ENCODE measurements at places on chromosomes 3 and 15.

DNA sequence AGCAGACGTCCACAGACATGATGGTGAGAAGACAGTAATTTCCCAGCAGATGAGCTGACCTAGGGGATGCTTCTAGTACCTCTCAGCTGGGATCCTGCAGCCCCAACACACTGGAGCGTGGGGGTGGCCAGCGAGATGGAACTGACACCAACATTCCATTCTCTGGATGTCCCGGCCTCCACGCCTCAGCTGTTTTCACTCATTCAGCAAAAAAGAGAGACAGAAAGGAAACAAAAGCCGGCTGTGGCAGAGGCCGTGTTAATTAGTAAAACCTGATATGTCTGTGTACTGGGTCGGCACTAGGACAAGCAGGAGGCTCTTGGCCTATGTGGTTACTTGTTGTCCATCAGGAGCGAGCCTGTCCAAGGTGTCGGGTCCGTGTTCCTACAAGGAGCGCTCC lies 82.6 kb upstream of the MYZAP start:
- DNase-seq: no peak

DNA sequence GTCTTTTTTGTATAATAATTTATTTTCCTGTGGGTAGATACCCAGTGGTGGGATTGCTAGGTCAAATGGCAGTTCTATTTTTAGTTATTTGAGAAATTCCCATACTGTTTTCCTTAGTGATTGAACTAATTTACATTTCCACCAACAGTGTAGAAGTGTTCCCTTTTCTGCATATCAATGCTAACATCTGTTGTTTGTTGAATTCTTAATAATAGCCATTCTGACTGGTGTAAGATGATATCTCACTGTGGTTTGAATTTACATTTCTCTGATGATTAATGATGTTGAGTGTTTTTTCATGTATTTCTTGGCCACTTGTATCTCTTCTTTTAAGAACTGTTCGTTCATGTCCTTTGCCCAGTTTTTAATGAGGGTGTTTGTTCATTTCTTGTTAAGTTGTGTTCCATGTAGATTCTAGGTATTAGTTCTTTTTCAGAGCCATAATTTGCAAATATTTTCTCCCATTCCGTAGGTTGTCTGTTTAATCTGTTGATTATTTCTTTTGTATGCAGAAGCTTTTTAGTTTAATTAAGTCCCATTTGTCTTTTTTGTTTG lies 713.3 kb upstream of the EPHA6 start:
- DNase-seq: no peak

GRCh38 chr3:123749711-123750110 lies 134.4 kb downstream of the MYLK start:
- DNase-seq: no peak

DNA sequence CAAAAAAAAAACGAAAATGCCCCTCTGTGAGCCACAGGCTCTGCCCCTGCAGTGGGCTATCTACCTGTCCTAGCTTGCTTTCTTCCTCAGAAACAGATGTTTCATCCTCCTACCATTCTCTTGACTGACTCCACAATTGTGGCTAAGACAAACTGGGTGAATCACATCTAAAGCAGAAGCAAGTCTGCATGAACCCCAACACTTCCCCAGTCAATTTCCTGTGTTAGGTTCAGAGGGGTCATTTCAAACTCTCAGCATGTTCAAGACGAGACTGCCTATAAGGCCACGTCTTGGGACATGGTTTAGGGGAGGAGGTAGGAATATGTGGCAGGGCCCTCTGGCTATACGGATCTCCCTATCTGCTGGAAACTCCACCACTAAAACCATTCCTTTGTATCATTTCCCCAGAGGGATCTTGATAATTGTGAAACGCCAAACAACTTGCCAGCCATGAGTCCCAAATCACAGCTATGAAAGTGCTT lies 28.6 kb upstream of the ANKDD1A start:
- DNase-seq: no peak

DNA sequence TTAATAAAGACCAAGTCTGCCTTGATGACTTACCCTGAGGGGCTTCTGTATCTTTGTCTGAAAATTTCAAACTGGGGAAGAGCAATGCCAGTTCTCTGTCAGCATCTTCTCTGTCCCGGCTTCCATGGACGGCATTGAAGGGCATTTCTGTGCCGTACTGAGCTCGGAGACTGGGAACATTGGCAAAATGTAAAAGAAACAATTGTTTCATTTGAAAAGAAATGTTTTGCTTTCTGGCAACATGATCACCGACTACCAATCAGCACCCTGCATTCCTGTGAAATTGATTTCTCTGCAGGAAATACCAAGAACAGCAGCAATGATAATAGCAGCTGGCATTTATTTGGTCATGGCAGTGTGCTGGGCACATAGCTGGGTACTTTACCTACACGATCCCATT lies 26.2 kb downstream of the NME9 start:
- no peak for DNase-seq

DNA sequence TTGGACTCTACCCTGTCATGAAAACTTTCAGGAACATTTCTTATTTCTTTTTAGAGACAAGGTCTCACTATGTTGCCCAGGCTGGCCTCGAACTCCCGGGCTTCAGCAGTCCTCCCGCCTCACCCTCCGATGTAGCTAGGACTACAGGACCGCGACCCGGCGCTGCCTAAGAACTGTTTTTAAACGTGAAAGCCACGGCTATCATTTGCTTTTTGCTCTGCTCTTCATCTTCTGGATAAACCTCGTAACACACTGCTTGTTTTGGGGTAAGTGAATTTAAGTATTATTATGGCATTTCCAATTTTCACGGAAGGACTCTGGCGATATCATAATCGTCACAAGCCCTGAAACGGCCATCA lies 14.3 kb upstream of the CCNL1 start:
- DNase-seq: peak; percentile 66

DNA sequence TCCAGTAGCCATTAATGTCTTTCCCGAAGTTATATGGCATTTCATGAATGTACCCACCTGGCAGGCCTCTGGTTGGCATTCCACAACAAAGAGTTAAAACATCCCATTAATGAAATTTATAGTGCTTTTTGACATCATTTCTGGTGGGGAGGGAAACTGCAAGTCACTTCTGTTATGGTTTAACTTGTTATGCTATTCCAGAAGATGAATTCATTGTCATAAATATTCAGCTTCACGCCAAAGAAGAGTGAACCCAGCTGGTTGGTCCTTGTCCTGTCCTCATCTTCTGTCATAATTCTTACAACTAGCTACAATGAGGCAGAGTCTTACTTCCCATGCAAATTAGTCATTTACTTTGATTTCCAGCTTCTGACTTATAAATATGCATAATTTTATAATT lies 471.5 kb downstream of the FGF12 start:
- no peak for DNase-seq
